ENCODE measurements at places on chromosomes 3 and 15.

- no peak for DNase-seq
Measured at GRCh38 chr3:172869784-172870518, 119.4 kb downstream of the ECT2 start.

DNA sequence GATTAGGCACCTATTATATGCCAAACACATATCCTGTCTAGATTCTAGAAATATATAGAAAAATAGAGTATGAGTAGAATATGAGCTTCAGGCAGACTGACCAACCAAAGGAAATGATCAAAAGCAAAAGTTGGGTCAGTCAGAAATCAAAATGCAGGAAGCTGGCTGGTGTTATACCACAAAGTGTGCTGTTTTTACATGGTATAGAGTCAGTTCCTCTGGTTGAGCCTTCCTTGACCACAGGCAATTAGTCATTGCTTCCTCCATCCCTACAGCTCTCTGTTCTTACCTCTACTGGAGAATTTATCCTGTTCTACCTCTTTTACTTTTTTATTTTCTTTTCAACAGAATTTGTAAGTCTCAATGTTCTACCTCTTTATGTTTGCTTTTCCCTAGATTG is 149.8 kb downstream of the TMCO5A start:
- no peak for DNase-seq

DNA sequence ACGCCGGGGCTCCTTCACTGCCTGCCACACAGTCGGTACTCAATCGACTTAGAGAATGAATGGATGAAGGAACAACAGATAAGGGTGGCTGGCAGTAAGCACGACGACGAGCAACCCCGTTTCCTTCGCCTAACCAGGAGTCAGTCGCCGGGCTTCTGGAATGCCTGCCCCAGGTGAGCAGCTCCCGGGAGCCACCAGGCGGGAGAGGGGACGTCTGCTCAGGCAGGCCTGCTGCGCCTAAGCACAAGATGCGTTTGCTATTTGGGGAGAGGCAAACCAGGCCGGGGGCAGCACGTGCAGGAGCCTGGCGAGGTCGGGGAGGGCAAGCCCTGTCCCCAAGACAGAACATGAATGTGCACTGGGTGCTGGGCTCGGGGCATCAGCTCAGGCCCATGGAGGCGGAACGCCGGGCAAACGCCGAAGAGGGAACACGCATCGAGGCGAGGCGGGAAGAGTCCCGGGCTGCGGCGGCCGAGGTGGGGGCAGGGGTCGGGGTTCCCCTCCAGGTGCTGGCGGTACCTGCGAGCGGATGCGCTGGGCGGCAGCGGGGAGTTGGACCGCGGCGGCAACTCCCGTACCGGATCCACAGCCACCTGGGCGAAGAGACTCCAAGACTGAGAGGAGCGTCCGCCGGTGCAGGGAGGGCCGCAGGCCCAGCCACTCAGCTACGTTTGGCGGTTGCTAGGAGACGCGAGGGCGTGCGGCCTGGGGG is at the start of gene CFAP92:
TSS of gene CFAP92 (minus strand) at position 616 of the 712 bp plus-strand sequence. CDS start 772 bp downstream, outside the sequence.
- peak; percentile 25 for DNase-seq

- no peak for DNase-seq
Measured at GRCh38 chr15:80609512-80609946, 85.6 kb upstream of the ABHD17C start.

GRCh38 chr15:63901912-63902670 is 68.3 kb upstream of the HERC1 start:
- DNase-seq, result no peak

DNA sequence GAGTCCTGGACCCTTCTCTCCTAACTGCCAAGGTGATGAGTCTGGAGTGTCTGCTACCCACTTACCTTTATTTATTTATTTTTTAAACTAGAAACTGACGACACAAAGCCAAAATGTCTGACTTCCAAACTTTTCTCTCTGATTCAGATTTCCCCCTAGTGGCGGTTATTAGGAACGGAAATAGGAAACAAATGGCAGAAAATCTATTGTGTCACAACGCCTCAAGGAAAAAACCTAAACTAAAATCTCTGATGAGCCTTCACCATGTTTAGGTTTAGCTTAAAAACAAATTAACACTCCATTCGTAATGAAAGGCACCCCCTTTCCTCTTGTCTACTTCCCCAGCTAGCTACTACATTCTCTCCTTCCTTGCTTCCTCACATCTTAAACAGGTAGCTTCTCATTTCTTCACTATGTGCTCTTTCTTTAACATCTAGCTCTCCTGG is 94.0 kb upstream of the MEX3B start:
- no peak for DNase-seq

- no peak for DNase-seq
Measured at GRCh38 chr15:25783607-25784540, 79.3 kb downstream of the ATP10A start.

GRCh38 chr3:69212411-69213160 is 90.2 kb upstream of the LMOD3 start:
- DNase-seq, result no peak

DNA sequence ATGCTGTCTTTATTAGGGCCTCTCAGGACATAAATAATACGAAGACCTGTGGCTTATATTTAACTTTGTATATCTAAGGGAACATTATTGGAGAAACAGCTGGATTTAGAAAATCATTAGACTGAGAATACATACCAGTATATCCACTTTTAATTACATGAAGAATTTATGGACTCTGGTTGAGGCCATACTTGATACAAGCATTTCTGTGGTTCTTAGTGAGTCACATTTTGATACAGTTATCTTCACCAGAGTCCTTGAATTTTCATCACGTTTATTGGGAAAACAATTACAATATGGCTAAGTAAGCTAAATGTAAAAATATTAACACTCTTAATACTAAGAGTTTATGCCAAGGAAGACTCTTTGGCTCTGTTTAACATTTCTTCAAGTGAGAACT is 9.9 kb downstream of the KIF23 start:
- no peak for DNase-seq

GRCh38 chr15:66452971-66453580 is 44.5 kb downstream of the SNAPC5 start:
- no peak for DNase-seq

DNA sequence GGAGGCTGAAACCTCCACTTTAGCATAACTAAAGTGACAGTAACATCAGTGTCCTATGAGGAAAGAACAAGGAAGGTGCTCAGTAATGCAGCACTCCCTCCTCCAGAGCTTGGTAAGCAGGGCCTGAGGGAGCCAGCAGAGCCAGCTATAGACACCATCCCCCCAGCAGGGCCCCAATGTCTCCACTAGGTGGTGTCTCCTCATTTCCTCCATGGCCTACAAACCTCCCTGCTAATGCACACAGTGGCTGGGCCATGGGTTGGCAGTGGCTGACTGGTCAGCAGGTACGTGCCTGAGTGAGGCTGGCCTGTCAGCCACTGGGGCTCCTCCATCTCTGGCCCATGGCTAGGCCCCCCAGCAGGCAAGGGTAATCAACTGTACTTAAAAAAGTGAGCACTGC is 13.6 kb downstream of the MRPS25 start:
- no peak for DNase-seq

DNA sequence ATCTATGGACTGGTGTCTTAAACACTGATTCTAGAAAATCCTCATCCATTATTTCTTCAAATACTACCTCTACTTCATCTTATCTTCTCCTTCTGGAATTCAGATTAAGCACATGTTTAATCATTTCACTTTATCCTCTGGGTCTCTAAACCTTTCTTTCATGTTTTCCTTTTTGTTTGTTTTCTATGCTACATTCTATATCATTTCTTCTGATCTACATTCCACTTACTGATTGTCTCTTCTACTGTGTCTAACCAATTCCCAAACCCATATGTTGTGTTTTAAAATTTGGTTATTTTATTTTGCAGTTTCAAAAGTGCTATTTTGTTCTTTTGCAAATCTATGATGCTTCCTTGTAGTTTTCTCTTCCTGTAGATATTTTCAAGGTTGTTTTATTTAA is 31.7 kb downstream of the CCR4 start:
- DNase-seq, result no peak

DNA sequence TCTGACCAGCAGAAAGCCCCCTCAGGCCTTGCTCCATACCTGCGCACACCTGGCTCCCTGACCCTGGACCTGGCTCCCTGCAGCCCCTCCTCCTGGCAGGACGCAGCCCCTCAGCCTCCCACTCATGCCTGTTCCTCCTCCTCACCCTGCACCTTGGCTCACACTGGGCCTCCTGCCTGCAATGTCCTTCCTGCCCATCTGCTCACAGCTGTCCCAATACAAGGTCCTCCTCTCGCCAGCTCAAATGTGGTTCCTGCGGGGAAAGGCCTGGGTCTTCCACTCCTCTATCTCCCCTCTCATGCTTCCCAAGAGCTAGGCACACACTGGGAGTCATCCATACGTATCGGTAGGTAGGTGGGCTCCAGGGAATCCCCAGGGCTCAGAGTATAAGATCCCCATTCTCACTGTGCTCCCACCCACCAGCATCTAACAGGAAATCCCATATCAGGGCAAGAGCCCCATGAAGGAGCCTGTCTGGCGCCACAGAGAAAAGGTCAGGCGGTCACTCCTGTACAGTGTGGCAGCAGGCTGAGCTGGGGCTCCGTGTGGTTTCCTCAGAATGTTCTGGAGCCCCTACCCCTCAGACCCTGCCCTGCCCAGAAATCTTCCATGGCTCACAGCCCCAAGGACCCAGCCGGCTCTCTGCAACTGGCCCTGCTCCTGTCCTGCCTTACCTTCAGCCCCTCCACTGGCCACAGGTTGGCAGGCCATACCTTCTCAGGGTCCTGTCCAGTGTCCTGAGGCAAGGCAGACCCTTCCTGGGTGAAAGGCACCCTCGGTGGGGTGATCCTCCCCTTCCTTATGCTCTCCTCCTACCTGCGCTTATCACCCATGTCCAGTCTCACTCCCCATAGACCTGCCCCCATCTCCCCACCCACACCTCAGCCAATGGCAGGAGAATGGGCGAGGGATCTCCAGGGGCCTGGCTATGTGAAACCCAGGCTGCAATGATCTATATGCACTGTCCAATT is 10.9 kb downstream of the PLCD1 start:
- DNase-seq, result no peak

DNA sequence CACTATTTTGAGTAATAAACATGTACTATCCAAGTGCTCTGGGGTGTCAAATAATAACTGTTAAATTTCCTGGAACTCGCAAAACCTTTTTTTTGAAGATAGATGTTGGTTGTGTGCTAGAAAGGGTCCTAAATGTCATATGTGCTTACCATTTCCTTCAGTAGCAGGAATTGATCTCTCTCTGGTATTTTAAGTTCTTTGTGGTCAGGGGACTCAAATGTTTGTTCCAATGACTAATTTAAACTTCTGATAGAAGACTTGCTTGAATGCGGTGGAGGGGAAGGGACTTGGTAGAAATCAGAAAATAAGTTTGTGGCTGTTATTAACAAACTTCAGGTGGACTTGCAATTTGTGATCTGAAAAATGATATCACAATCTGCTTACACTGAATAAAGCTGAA is 26.8 kb downstream of the ARIH2 start:
- no peak for DNase-seq

- no peak for DNase-seq
Measured at GRCh38 chr3:82002491-82002890, 241.0 kb upstream of the GBE1 start.

GRCh38 chr15:89419370-89419984 is 76.9 kb downstream of the RHCG start:
- DNase-seq, result no peak

DNA sequence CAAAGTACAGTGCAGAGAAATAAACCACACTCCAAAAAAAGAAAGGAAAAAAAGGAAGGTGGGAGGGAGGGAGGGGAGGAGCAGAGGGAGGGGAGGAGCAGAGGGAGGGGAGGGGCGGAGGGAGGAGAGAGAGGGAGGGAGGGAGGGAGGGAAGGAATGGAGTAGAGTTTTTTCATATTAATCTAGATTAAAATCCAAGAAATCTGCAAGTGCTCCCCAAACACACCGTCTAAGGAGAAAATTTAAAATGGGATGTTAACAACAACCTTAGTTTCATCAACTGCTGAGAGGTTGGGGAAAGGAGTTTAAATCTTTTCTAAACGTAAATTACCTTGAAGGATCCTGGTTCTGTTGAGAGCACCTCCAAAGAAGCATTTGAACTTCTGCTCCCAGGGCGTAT is 6.6 kb downstream of the FSIP1 start:
- no peak for DNase-seq

GRCh38 chr3:116064646-116065045 is 380.6 kb downstream of the LSAMP start:
- DNase-seq, result no peak

- no peak for DNase-seq
Measured at GRCh38 chr15:80527961-80528360, 123.8 kb downstream of the ARNT2 start.

DNA sequence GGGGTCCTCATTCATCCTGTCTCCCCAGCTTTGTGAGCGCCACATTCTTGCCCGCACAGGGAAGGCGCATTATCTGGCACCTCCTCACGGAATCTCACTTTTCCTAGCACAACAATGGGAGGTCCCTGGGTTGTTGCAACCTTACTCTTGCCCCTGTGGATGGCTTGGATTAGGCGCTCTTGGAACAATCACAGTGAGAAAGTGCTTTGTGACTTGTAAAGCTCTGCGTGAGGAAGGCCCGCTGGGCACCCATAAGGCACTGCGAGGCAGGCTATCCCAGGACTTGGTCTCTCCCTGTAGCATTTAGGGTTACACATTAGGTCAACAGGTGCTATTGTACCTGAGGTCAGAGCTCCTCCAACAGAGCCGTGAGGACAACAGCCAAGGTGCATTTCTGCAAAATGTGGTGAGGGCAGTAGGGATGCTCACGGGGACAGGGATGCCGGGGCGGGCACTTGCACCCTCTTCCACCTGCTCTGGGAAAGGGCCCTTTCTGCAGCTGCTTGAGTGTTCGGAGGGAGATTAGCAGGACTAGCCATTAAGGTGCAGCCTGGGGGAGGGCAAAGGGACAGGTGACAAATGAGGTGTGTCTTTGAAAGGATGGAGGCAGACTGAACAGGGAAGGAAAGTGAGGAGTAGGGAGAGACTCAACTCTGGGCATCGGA is 13.9 kb upstream of the LRRC15 start:
- DNase-seq, result no peak

DNA sequence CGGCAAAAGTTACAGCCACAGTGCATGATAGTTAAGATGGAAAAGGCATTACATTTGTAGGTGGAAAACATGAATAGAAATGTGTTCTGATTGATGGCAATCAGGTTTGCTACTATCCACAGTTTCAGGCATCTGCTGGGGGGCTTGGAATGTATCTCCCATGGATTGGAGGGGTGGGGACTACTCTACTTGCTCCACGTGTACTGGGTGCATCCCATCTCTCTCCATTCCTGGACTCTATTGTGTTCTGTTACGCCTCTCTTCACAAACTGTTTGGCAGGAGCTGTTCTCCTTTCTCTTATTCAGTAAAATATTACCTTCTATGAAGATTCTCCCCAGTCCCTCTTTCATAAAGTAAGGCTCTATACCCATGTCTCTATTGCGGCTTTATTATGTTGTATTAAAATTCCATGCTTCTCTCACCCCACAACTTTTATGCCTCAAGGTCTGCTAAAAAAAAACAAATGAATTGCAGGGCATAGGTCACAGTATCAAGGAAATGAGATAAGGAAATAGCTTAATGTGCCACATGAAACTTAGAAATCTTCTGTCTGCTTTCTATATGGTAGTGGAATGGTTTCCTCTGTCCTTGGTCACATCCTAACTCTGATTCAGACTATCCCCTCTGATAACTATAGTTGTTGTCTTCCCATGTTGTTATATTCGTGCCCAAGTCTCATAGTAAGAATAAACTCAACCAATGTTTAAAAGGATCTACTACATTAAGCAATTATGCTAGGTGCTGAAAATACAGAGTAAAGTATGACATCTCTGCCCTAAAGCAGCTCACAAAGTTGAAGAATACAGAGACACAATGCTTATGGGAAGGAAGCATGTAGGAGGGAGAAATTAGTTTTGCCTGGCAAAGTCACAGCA is 43.2 kb downstream of the LRRFIP2 start:
- no peak for DNase-seq

All from esophagus squamous epithelium (tissue), 5 donors.